ENCODE measurements at places on chromosomes 11 and 22.

DNA sequence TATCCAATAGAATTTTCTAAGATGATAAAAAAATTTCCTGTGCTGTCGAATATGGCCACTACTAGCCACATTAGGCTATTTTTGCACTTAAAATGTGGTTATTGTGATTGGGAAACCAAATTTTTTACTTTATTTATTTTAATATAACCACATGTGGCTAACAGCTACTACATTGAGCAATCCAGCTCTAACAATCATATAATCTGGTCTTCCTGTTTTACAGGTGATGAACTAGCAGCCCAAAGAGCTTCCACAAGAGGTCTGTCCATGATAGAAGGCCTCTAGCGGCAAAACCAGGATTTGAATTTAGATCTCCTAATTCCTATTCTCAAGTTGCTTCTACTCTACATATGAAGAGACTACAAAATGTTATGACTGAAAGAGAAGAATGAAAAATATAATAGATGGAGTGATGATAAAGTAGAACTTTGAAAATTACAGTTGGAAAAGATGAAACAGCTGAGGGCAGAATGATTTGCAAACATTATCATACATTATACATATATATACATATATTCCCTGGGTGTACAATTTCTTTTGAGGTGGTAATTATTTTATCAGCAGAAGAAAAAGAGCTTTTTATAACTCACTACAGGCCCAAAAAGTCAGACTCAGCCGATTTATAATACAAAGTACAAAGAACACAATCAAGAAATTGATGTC is 363.5 kb upstream of the PITPNB start:
- no peak for DNase-seq

GRCh38 chr11:84947970-84948580 is 679.1 kb downstream of the DLG2 start:
- DNase-seq, result no peak

GRCh38 chr11:3981084-3981633 is 113.4 kb upstream of the RRM1 start:
- no peak for DNase-seq

- no peak for DNase-seq
Observed at GRCh38 chr11:87263979-87264378, 226.2 kb downstream of the TMEM135 start.

DNA sequence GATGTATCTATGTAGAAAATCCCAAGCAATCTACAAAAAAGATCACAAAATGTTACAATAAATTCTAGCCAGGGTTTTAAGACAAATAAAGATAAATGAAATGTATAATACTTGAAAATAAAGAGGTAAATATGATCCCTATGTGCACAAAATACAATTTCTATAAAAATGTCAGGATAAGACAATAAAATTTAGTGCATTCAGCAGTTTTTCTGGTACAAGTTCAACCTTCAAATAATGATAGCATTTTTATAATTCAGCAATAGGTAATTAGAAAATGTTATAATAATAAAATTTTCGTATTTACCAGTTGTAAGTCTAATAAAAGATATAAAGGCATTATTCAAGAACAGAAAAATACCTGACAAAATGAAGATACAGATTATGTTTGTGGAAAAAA is 726.8 kb upstream of the FAT3 start:
- no peak for DNase-seq

- peak; percentile 46 for DNase-seq
Observed at GRCh38 chr11:95592471-95592870, 197.1 kb downstream of the FAM76B start.

GRCh38 chr22:46974631-46975585 is 212.5 kb downstream of the TBC1D22A start:
- DNase-seq, result no peak

- no peak for DNase-seq
Observed at GRCh38 chr11:18173225-18173866, 709 bp downstream of the MRGPRX4 start.

- no peak for DNase-seq
Observed at GRCh38 chr22:25569983-25570382, 5.5 kb downstream of the GRK3 start.

- no peak for DNase-seq
Observed at GRCh38 chr11:62472063-62472884, 53.4 kb downstream of the SCGB1A1 start.

DNA sequence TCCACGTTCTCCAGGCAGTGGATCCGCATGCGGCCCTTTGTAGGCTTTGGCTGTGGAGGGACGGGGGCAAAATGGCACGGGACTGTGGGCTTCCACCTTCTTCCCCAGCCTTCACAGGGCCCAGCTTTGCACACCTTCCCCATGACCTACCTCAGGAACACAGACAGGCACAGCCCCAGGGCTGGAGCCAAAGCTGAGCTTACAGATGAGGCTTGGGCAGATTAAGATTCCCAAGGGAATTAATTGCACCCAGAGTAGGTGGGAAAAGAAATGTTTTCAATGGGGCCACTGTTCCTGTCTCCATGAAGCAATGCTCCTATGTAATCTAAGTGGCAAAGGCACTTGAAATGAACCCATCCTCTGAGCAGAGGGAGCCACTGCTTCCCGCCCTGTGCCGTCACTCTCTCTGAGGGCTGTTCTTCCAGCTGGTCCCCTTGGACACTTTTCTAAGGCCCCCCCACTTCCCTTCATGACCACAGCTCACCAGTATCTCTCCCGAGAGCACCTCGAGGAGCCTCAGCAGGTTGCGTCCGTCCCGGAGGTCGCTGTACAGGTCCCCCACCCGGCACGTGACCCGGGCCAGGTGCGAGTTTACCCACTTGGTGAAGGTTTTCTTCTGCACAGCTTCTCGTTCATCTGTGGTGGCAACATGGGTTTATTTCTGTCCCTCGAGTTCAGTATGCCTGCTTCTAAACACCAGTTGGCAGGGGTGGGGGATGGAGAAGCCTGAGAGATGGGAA is 13.5 kb downstream of the SPTBN2 start:
- no peak for DNase-seq

- no peak for DNase-seq
Observed at GRCh38 chr22:23401910-23402274, 178.2 kb downstream of the IGLL1 start.

- DNase-seq, result no peak
Observed at GRCh38 chr11:118610225-118610772, 2.9 kb downstream of the PHLDB1 start.

DNA sequence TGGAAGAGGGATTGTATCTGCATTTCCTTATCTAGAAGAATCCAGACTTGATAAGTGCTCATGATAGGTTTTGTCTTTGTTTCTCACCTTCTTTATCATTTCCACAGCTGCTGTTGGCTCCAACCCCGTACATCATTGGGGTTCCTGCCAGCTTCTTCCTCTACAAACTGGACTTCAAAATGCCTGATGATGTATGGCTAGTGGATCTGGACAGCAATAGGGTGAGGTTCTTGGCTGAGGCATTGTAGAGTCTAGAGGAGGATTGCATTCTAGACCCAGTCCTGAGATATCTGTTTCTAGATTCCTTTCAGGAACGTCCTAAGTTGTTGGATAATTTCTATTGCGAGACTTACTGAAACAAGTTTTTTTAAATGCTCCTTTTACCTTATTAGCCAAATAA is 8.1 kb downstream of the MADD start:
- no peak for DNase-seq

DNA sequence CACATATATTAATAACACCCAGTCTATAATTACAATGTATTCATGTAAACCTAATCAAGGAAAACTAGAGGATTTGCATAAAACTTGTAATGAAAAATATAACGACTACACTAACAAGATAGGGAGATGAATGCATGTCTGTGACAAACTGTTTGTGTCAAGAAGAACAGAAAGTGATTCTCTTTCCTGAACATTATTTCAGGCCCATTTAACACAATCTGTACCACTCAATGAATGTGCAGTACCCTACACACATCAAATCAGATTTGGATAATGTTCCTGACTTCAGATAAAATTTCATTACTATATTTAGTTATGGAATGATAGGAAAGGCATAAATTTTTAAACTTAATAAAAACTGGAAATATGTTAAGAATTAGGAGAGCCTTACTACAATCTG is 93.1 kb downstream of the CADM1 start:
- no peak for DNase-seq

Measured in DMS79 (cell line).